ENCODE measurements at places on chromosomes 7 and 10. TPM values are rescaled to one million over a fixed set of nuclear protein-coding genes. Genes with fewer than 3 reads are reported as not detected.

CALCR gene
- not detected for total RNA-seq

DNA sequence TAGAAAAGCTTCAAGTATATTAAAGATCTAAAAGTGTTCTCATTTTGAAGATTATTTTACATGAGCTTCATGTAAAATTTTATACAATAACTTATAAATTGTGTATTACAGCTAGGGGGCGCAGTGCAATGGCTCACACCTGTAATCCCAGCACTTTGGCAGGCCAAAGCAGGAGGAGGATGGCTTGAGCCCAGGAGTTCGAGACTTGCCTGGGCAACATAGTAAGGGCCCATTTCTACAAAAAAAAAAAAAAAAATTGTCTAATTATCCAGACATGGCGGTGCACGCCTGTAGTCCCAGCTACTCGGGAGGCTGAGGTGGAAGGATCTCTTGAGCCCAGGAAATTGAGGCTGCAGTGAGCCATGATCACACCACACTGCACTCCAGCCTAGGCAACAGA, 16.6 kb downstream of the ACBD5 start:
- no peak for DNase-seq

GLRX3 gene
- total RNA-seq: 145 TPM

SLC18A3 gene
- 0.32 TPM for total RNA-seq

HACD1 gene
- total RNA-seq: 6.6 TPM

MYL7 gene
- total RNA-seq: not detected

TAF3 gene
- 17.4 TPM for total RNA-seq

FAM13C gene
- total RNA-seq: not detected

DNA sequence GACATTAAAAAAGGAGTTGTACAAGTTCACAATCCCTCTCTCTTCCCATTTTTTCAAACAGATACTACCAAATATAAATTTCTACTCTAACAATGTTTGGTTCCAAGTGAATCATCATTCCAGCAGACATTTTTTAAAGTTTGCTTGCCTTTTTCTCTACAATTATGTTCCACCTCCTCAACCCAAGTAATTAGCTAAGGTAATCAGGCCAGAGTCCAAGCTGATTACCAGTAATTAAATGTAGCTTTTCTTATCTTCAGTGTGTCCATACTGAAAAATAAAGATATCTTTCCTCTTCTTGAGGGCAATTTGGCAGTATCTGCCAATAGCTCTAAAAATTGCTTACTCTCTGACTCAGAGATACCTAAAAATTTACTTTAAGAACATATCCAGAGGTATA, 126.0 kb downstream of the ITGB8 start:
- DNase-seq: no peak

LIPJ gene
- total RNA-seq: not detected

GRCh38 chr10:67815571-67816059, 22.4 kb downstream of the DNAJC12 start:
- DNase-seq: no peak

DNA sequence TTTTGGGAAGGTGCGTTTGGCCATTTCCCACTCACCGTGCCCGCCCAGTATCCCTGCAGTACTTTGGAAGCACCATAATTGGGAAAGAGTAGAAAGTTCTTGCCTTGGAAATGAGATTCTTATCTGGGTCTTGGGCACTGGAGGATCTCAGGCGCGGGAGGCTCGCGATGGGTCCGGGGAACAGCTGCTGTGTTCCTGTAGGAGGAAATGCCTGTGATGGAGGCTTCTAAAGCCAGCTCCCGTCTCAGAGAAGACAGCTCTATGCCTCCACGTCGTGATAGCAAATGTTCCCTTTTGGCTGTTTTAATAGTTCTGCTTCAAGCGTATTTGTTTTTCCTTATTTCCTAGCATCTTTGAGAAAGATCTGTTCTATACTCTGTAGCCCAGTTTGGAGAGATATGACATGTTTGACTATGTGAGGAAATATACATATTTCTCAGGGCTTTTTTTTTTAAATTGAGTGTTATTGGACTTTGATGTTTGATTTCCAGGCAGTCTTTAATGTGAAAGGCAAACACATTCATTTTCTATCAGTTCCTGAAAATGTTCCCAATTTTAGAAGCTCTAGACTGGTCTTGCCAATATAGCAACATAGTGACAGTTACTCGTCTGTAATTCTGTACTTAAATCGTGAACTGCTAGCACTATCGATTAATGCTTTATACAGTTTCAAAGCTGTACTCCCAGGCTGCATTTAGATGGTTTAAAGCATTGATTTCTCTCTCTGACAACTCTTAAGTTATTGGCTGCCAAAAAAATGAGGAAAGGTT, 280.8 kb downstream of the DPP6 start:
- no peak for DNase-seq

GRCh38 chr10:1097436-1097835, 41.3 kb downstream of the WDR37 start:
- DNase-seq: no peak

SLC13A1 gene
- total RNA-seq: not detected
